ENCODE measurements at places on chromosomes 3 and 15.

- no peak for DNase-seq
Observed at GRCh38 chr3:10968401-10968800, 24.1 kb upstream of the SLC6A1 start.

- no peak for DNase-seq
Observed at GRCh38 chr3:172546105-172546504, 22.9 kb upstream of the TNFSF10 start.

DNA sequence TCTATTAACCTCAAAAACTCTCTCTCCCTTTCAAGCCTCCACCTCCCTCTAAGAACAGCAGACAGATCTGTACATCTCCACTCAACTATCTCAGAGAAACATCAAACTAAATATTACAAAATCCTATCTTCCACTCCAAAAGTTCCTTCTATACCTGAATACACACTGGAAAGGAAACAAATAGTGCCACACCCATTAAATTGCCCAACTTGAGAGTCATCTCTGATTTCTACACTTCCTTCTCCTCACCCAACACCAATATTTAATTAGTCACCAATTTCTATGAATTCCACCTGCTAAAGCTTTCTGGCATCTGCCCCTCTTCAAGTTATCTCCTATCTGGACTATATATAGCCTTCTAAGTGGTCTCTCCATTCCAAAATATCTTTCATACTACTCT lies 65.8 kb downstream of the PEAK1 start:
- DNase-seq, result no peak

DNA sequence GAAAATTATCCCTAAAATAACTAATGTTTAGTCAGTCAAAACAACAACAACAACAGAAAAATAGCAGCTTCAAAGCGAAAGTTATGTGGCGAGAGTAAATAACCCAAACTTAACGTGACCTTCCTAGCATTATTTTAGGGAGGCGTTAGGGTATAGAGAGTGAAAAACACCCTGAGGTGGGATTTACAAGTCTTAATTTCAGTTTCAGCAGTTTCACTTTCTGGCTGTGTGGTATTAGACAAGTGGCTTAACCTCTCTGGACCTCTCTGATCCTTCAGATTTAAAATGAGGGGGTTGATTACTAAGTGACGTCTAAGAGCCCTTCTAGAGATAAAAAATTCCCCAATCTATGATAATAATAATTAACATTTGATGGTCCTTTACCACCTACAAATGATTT lies 291.2 kb downstream of the ZBTB20 start:
- no peak for DNase-seq

GRCh38 chr3:183272791-183273190 lies 19.7 kb downstream of the B3GNT5 start:
- DNase-seq, result no peak

Measured in kidney (tissue), 22 donors.